Transverse colon (tissue), 4 donors: ENCODE measurements at places on chromosomes 2 and 18. TPM values are rescaled to one million over a fixed set of nuclear protein-coding genes. Genes with fewer than 3 reads are reported as not detected.

The ITGB1BP1 gene
- total RNA-seq: 27.7 TPM

The UGT1A5 gene
- total RNA-seq: 3.2 TPM

DNA sequence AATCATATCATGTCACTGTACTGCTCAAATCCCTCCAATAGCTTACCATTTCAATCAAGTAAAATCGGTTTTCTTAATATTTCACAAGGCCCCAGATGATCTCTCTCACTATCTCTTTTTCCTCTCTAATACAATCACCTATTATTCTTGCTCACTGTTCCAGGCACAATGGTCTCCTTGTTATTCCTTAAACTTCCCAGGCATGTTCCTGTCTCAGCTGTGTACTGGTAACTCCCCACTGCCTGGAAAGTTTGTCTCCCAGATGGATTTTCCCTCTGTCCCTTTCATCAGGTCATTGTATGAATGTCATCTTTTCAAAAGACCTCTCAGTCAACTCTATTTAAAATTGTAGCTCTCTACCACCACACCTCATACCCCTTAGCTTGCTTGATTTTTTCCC is 30.7 kb upstream of the FANCL start:
- no peak for DNase-seq

- peak; percentile 36 for DNase-seq
Observed at GRCh38 chr18:77366720-77367641, 117.3 kb downstream of the GALR1 start.

GRCh38 chr2:99708231-99708630 is 218.4 kb upstream of the REV1 start:
- DNase-seq: no peak

DNA sequence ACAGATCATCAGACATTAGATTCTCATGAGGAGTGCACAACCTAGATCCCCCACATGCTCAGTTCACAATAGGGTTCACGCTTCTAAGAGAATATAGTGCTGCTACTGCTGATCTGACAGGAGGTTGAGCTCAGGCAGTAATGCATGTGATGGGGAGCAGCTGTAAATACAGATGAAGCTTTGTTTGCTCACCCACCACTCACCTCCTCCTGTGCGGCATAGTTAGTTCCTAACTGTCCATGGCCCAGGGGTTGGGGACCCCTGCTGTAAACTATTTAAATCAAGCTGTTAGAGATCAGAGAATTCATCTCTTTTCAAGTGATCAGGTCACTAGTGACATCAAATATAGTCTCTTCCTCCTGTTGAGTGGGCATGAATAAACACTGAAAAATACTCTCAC is 88.8 kb upstream of the ACVR2A start:
- no peak for DNase-seq

DNA sequence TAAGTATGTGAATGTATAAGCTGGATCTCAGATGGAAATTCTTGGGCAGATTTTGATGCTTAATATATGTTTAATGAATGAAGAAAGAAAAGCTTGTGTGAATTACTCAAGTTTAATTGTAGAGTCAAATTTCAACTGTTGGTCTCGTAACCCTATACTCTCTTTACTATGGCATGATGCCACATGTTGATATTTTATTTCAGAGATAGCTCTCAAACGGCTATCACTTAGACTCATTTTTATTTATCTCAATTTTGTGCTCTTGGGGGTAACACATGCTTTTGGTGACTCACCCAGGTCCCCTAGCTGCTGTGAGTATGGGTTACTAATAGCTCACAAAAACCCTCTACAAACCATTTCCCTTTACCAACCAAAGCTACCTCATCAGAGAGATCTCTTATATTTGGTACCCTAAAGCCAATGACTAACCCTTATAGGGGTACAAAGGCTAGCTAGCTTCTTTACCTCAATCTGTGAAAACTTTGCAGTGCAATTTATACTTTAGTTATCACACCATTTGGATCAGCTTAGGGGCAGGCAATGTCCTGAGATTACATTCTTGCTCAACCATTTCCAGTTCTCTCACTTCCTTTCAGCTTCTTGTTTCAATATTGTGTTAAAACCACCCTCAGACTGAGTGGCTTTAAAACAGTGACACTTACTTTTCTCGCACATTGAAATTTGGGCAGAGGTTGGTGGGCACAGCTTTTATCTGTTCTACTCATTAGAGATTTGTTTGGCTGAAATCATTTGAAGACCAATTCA is 240.3 kb downstream of the CDH7 start:
- DNase-seq: no peak

GRCh38 chr2:107361751-107362381 is 464.8 kb upstream of the RGPD4 start:
- no peak for DNase-seq

DNA sequence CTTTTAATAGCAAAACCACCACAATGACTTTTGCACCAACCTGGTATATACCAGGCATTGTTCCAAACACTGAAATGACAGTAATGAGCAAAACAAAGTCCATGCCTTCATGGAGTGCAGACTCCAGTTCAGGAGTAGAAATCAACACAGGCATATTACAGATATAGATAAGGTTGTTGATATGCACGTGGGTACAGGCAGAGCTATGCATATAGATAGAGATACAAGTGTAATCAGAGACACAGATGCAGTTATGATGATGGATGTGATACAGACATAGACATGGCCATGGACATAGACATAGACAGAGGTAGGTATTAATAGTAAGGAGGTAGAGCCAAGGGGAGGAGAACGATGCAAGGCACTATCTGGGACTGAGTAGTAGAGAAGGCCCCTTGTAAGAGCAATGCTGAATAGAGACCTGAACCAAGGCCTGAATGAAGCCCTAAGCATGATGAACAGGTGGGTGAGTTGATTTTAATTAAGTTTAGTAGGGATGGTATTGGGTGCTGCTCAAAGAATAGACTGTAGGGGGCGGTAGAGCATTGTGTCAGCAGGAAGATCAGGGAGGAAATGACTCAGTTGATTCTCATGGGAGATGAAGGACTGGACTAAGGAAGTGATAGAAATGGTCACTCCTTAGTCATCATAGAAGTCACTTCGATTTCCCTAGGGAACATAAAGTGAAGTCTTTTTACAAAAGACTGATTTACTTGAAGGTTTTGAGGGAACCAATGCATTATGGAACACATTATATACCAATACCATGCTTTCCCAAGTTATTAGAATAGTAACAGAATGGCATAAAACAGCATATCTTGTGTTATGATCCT is 39.4 kb downstream of the CMPK2 start:
- DNase-seq: peak; percentile 43
